NCI-H187 (cell line): ENCODE measurements at places on chromosomes 2 and 18.

GRCh38 chr2:178418426-178418825 lies 32.5 kb downstream of the PRKRA start:
- DNase-seq: no peak

DNA sequence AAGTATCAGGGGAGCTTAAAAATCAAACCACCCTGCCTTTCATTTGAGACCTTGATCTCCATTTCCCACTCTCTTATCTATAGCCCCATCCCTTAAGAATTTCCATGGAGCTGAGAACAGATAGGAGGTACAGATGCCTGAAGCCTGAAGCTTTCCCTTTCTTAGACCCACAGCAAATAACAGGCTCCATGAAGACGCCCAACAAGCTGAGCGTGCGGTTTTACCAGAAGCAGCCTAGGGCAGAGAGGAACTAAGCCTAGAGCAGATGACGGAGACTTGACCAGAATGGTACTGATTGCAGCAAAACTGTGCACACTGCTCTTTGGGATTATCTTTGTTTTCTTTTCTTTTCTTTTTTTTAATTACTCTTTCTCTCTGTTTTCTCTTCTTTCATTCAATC lies 1.7 kb upstream of the ERBB4 start:
- no peak for DNase-seq

DNA sequence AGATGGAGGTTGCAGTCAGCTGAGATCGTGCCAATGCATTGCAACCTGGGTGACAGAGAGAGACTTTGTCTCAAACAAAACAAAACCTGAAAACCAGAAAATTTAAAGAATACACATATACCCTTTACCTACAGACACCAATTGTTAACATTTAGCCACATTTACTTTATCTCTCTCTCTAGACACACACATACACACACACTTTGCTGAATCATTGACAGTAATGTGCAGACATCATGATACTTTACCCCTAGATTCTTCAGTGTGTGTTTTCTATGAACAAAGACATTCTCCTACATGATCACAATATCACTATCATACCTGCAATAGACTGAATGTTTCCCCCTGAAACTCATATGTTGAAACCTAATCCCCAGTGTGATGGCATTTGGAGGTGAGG lies 10.2 kb upstream of the CFLAR start:
- DNase-seq: no peak

GRCh38 chr2:128389388-128390086 lies 70.9 kb upstream of the HS6ST1 start:
- no peak for DNase-seq

- no peak for DNase-seq
Measured at GRCh38 chr2:19973466-19973865, 16.4 kb downstream of the WDR35 start.

GRCh38 chr2:170817093-170818035 lies 677 bp downstream of the GAD1 start:
- DNase-seq: peak; percentile 45

GRCh38 chr18:5604778-5605177 lies 61.0 kb upstream of the EPB41L3 start:
- DNase-seq: no peak

DNA sequence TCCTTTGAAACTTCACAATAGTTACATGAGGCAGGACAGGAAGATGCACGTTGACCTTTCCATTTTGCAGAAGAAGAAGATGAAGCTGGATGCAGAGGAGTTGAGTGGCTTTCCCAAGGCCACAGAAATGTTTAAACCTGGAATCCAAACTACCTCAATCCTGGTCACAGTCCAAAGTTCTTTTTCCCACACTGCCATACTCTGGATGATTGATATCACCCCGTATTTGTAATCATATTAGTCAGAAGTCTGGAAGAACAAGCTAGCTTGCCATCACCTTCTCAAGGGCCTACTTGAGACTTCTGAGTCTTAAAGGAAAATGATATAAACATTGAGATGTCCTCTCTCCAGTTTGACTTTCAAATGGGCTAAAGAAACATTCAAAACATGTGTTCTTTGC lies 190.1 kb downstream of the LNPK start:
- DNase-seq: no peak

DNA sequence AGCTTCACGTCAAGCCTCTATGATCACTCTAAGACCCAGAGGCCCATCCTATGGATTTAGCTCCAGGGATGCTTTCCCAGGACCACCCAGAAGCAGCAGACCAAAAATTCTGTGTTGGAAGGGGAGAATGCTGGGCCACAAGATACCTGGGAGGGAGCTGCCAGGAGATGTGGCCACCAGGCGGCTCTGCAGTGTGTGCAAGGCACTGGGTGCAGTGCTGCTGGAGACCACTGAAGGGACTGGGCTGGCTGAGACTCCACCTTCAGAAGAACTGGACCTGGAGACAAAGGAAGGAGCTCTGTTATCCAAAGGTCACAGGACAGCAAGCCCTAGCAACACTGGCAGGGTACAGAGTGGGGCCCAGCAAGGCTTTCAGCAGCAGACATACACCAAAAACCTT lies 34.0 kb downstream of the KANSL3 start:
- DNase-seq: no peak

DNA sequence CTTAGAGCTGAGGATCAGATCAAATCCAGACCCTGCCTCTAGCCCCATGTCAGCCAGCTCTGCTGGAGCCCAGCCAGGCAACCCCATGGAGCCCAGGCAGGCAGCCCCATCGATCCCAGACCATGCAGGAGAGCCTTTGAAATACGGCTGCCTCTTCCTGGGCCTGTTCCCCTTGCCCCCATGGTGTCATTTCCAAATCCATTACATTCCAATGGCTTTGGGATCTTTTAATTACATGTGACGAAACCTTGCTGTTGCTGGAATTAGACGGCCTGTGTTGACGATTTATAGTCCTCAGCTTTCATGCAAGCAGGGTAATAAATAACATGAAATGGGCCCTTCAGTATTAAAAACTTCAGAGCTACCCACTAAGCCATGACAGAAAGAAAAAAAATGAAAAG lies 75.8 kb upstream of the SLC14A2 start:
- no peak for DNase-seq

GRCh38 chr18:22066083-22066485 lies 103.3 kb upstream of the GATA6 start:
- DNase-seq: no peak

- DNase-seq: no peak
Measured at GRCh38 chr18:54702686-54703085, 111.6 kb downstream of the DYNAP start.

DNA sequence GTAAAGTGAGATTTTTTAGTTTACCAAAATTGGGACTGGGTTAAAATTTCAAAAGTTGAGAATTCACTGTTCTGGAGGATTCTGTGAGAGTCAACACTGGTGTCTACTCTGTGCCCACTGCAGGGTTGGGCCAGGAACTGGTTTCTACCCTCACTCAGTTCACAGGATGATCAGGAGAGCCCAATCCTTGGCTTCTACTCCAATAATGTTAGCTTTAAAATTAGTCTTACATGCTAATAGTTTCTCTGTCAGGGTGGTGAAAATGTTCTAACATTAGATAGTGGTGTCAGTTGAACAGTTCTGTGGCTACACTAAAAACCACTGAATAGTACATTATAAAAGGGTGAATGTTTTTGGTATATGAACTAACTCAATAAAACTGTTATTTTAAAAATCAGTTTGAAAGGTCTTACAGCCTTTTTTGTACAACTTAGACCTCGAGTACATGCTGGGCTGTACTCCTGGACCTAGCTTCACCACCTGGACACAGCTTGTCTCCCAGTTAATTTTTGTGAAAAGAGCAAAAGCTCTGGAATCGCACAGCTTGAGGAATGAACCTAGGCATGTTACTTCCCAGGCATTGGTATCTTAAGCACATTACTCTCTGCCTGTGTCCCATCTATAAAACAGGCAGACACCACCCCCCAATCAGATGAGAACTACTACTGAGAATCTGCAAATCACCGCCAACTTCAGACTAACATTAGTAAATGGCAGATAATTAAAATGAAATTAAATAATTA lies 44.4 kb downstream of the ACVR1 start:
- no peak for DNase-seq

DNA sequence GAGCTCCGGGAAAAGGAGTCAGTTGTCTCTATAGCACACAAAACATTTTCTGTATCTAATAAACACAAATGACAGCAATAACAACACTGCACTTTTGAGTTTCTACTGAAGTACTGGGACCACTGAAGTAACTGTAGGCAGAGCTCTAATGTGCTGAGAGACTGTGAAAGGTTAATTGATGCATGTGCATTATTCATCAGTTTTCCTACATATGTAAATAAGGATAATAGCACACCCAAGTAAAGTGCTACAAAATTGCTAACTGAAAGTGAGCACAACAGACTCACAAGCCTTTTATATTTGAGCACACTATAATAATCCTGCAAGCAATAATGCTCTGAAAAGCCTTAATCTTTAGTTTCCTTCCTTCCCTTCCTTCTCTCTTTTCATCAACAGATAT lies 1051.6 kb downstream of the LRP1B start:
- no peak for DNase-seq

GRCh38 chr18:3425446-3425845 lies 24.5 kb upstream of the TGIF1 start:
- DNase-seq: no peak

DNA sequence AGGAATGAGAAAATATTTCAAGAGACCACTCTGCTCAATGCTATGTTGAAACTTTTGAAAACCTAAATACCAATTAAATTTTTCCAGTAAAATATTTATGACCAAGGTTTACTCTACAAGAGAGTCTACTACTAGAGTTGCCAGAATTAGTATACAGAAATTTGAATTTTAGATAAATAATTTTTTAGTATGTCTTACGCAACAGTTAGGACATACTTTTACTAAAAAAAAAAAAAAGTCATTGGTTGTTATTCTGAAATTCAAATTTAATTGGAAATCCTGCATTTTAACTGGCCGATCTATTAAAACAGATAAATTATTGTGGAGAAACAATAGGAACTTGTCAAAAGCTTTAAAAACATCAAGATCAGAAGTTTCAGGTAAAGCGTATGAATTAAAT lies 49.1 kb upstream of the TMEM200C start:
- no peak for DNase-seq

- no peak for DNase-seq
Measured at GRCh38 chr2:8860239-8860638, 22.8 kb upstream of the KIDINS220 start.

DNA sequence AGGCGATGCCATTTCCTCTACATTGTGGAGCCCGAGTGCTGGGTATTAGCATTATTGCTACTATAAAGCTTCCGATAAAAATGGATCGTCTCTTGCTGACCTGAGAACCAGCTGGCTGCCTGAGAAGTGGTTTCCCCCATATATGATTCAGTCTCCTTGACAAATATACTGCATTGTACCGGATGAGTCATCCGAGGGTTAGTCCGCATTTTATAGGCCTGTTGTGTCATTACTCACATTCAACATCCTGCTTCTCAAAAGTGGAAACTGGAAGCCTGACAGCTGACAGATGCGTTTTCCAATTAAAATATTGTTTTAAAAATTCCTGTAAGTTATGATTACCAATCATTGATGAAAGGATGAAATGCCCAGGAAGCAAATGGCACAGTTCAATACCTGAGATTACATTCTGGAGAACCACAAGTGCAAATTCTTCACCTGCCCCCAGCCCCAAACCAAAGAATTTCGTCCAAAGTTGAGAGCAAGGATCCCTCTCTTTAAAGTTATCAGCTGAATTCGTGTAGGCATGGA lies 65.7 kb downstream of the SPRED2 start:
- DNase-seq: no peak

GRCh38 chr18:1102848-1103247 lies 198.2 kb downstream of the ADCYAP1 start:
- no peak for DNase-seq

- DNase-seq: no peak
Measured at GRCh38 chr18:58540381-58540943, 88.4 kb downstream of the ALPK2 start.

- DNase-seq: no peak
Measured at GRCh38 chr2:190649035-190649797, at the start of gene NAB1. Gene NAB1 (plus strand): TSS chr2:190649083. CDS start chr2:190659177, 10,094 bp downstream.

- DNase-seq: no peak
Measured at GRCh38 chr2:195912079-195912478, 156.6 kb downstream of the DNAH7 start.

GRCh38 chr18:43471873-43472272 lies 194.6 kb upstream of the SYT4 start:
- DNase-seq: no peak

GRCh38 chr2:231321556-231322334 lies 73.8 kb upstream of the B3GNT7 start:
- no peak for DNase-seq

DNA sequence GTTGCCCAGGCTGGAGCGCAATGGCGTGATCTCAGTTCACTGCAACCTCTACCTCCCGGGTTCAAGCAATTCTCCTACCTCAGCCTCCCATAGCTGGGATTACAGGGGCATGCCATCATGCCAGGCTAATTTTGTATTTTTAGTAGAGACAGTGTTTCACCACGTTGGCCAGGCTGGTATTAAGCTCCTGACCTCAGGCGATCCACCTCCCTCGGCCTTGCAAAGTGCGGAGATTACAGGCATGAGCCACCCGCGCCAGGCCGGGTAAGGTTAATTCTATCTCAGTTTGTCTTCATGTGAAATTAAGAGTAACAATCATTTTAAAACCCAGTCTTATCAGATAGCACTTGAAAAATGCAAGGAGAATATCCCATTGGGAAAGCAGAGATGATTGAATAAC lies 1681.7 kb upstream of the DDX18 start:
- no peak for DNase-seq
